ENCODE measurements at places on chromosomes 5 and 9.
A peak's percentile ranks its signal among the peaks of the same experiment; 100 is the strongest.

GRCh38 chr5:7822449-7822848 is 28.5 kb downstream of the CFAP90 start:
- DNase-seq: no peak

DNA sequence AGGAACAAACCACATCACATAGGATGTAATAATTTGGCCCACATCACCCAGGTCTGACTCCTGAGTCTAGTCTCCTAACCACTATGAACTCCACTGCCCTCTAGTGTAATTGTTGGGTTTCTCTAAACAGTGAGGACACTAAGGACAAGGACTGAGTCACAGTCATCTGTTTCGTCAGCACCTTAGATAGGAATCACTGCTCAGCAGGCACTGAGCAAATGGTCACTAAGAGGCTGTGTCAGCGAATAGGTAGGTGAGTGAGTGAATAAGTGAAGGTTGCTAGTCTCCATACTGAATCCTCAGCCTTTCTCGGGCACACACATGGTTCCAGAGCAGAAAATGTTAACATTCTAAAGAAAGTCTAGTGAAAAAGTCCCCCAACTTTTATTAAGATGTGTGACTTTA is 278.6 kb downstream of the SPOCK1 start:
- DNase-seq: peak; percentile 70

GRCh38 chr9:109558718-109559151 is 60.6 kb upstream of the PTPN3 start:
- no peak for DNase-seq

GRCh38 chr5:142749321-142749720 is 20.9 kb upstream of the ARHGAP26 start:
- no peak for DNase-seq

- DNase-seq: no peak
These were observed 84.8 kb downstream of the FBXL17 start for GRCh38 chr5:108297042-108297601.

GRCh38 chr5:134503937-134504437 is 21.5 kb upstream of the JADE2 start:
- DNase-seq: no peak

- no peak for DNase-seq
These were observed 27.0 kb downstream of the SPINK5 start for GRCh38 chr5:148090773-148091250.

- DNase-seq: no peak
These were observed 38.1 kb downstream of the FAM240B start for GRCh38 chr9:38681747-38682227.

- no peak for DNase-seq
These were observed 42.6 kb upstream of the BICD2 start for GRCh38 chr9:92807031-92807756.

DNA sequence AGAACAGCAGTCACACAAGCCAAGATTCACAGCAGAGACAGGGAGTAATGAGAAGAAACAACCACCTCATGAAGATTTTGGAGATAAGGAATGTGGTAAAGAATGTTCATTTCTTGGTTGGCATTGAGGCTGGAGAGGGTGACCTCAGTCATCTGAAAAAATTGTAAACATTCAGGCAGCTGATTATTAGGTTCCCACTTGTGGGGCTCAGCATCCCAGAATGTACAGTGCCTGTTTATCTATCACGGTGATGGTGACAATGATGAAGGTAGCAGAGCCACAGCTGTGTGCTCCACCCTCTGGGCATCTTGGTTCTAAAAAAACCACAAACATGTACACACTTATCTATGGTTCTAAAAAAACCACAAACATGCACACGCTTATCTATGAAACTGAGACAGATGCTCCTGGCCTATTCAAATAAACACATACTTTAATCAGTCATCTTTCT is 143.9 kb upstream of the MOCS2 start:
- DNase-seq: no peak

DNA sequence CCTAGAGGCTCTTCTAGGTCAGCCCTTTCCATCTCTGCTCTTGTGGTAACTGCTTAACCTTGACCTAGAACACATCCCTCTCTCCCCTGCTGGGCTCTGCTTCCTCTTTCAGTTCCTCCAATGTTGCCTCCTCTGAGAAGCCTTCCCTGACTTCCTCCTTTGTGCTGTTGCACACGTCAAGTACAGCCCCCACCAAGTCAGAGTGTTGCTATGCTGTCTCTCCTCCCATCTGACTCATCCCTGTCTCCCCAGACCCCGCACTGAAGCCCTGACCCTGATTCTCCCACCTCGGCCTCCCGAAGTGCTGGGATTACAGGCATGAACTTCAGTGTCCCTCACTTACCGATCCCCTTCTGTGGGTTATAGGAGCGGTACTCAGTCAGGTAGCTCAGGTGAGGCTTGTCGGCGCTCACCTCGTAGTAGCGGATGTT is 10.4 kb upstream of the TRIM14 start:
- no peak for DNase-seq

- DNase-seq: no peak
These were observed 132.9 kb downstream of the SIL1 start for GRCh38 chr5:139065306-139065705.

GRCh38 chr5:88666761-88667495 is 216.1 kb downstream of the MEF2C start:
- no peak for DNase-seq

DNA sequence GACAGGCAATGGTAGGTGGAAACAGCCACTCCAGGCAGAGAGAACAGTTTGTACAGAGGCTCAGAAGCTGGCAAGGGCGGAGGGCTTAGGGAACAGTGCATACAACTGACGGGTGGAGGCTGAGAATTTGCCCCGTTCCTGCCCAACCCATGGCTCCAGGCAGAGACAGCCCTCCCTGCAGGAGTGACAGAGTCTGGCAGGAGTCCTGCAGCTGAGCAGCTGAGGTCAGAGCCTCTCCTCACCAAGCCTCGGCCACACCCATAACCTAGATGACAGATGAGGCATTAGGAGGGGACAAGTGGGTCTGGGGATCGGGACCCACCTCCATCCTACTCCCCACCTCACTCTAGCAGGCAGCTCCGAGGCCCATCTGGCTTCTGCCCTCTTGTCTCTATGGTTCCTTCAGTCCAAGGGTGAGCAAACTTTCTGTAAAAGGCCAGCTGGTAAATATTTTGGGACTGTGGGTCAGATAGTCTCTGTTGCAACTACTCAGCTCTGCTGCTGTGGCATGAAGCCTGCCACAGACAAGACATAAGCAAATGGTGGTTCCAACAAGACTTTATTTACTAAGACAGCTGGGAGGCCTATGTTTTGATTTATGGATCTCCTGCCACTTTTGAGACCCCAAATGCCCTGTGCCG is 83.7 kb downstream of the SH3TC2 start:
- DNase-seq: no peak

- DNase-seq: no peak
These were observed 493.4 kb upstream of the COX7C start for GRCh38 chr5:86124333-86124732.

DNA sequence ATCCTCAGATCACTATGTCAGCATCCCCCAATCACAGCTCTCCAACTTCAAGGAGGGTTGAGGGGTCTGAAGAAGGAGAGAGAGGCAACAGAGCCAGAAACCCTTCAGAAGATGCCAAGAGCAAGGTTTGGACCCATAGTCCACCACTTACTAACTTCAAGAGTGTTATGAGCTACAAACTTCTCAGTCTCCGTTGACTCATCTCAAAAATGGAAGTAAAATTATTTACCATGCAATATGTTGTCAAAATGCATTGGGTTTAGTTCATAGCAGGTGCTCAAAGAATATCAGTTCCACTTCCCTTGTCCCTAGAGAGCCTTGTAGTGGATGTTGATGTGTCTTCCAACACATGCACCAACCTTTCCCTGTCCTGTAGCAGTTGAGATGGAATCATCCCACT is 116.0 kb downstream of the KCNIP1 start:
- no peak for DNase-seq

GRCh38 chr9:24614070-24614469 is 68.4 kb upstream of the IZUMO3 start:
- no peak for DNase-seq

- no peak for DNase-seq
These were observed 73.1 kb downstream of the STK10 start for GRCh38 chr5:172114875-172115422.

- DNase-seq: no peak
These were observed 479.0 kb downstream of the MTRR start for GRCh38 chr5:8347984-8348383.

DNA sequence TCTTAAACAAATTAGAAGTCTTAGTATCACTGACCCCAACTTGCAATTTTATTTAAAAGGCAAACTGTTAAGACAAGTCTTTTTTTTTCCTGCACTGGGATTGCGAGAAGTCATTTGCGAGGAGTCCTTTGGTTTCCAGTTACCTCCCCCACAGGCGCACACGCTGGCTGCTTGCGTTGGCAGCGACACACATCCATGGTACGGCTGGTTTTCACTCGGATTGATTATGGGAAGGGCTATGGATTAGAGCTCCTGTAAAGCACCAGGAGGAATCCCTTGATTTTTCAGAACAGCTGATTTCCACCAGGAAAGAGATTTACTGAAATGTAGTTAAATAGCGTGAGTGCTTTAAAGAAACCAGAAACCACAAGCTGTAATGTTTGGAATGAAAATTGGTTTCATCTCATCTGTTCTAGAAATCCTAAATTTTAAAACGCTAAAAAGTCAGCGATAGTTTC is 737 bp downstream of the SLC1A3 start:
- DNase-seq: no peak

DNA sequence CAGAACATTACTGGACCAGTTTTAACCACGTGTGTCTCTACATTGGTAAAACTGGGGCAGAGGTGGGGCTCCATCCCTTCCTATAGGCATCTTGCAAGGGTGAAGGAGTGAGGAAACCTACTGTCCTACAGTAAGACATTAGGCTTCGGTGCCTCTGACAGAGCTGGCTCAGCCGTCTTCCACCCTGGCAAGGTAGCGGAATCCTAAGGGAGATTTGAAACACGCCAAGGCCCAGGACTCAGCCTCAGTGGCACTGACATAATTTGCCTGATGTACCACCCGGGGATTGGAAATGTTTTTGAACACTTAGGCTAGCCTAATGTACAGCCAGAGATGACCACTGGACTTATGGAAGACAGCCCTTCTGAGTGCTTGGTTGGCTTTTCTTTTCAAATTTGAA is 329.7 kb upstream of the IRX1 start:
- DNase-seq: no peak

GRCh38 chr5:78377718-78378105 is 17.3 kb downstream of the SCAMP1 start:
- no peak for DNase-seq

- no peak for DNase-seq
These were observed 343.4 kb upstream of the PAPPA start for GRCh38 chr9:115810166-115810565.

DNA sequence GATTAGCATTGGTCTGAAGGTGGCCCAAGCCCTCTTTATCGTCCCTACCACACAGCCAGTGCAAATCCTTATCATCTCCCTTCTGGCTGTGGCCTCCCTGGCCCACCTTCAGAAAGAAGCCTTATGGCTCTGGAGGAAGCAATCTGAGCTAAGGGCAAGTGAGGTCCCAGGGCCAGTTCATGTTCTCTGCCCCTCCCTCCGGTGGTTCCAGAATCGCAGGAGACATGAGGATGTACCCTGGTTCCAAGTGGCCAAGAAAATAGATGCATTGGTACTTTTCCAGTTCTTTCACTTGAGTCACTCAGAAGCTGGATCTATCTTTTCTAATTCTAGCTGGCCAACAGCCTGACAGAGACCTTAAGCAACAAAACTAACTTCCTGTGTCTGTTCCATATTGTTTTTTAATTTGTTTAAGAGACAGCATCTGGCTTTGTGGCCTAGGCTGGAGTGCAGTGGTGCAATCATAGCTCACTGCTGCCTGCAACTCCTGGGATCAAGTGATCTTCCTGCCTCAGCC is 60.7 kb downstream of the LHFPL2 start:
- DNase-seq: no peak

GRCh38 chr9:34983209-34983608 is 6.3 kb upstream of the DNAJB5 start:
- DNase-seq: no peak

GRCh38 chr9:3028535-3028934 is 184.6 kb upstream of the PUM3 start:
- DNase-seq: no peak

GRCh38 chr9:71250581-71250980 is 129.2 kb upstream of the TRPM3 start:
- DNase-seq: no peak

GRCh38 chr5:82147860-82148573 is 130.1 kb downstream of the RPS23 start:
- no peak for DNase-seq

DNA sequence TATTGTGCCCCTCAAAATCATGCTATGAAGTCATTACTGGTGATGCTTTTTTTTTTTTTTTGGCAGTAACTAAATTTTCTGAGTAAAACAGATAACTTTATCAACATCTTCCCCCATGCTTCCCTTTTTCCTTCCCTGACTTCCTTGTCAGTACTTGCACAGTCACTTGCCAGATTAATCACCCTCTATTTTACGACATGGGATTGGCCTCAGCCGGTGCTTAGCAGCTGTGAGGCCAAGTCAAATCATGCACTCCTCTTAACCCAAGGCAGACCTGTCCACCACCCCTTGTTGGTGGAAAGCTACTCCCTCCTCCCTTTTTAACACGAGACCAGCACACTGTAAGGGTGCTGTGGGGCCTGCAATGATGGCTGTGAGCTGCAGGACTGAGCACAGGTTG is 118.0 kb upstream of the OTULINL start:
- no peak for DNase-seq

GRCh38 chr9:134782921-134783698 is 97.5 kb upstream of the FCN2 start:
- no peak for DNase-seq

- DNase-seq: no peak
These were observed 93.4 kb upstream of the ITGA2 start for GRCh38 chr5:52895572-52896413.

- no peak for DNase-seq
These were observed 36.5 kb upstream of the CTSV start for GRCh38 chr9:97075289-97075985.
